ENCODE measurements at places on chromosomes 5 and 9.

DNA sequence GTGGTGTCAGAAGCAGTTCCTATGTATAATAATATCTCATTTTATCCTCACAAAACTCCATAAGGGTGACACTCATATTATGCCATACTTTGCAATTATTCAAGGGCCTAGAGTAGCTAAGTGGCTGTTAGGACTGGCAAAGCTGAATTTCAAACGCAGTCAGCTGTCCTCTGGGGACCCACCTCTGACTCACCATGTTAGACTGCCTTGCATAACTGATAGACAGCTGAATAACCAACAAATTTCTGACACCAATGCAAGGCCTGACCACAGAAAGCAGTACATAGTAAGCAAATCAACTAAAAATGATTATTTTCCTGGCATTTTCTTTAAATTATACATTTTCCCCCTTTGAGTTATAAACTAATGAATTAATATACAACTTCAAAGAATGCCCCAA is 251.6 kb upstream of the PTGER4 start:
- DNase-seq: no peak

GRCh38 chr5:90641528-90641927 is 82.9 kb downstream of the ADGRV1 start:
- no peak for DNase-seq

DNA sequence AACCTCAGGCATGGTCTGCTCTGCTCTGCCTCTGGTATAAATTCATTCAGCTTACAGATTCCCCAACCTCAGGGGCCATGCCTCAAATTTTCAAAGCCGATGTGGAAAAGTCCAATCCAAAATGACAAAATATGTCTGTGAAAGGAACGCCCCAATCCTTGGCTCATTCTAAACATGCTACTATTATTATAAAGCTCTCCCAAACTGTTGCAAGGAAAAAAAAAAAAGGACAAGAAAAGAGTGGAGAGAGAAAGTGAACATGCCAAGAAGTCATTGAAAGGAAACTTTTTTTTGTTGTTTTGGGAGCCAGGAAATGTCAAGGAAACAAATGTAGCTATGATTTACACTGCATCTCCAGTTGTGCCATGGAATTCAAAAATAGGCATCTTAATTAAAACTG is 3.8 kb downstream of the COL23A1 start:
- DNase-seq: no peak

- DNase-seq: no peak
Observed at GRCh38 chr9:3045153-3045552, 201.3 kb upstream of the PUM3 start.

DNA sequence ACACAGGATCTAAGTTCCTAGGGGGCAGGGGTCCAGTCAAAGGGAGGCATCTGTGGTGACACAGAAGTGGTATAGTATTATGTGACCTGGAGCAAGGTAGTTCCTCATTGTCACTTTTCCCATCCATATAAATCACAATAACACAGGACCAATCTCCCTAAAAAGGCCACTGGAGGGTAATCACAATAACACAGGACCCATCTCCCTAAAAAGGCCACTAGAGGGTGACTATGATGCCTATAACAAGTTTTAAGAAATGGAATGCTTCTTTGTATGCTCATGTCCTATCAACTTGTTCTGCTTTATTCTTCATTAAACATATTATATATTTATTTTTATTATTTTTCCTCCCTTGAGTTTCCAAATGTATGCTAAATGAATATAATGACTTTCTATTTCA is 254.6 kb downstream of the ASTN2 start:
- no peak for DNase-seq

DNA sequence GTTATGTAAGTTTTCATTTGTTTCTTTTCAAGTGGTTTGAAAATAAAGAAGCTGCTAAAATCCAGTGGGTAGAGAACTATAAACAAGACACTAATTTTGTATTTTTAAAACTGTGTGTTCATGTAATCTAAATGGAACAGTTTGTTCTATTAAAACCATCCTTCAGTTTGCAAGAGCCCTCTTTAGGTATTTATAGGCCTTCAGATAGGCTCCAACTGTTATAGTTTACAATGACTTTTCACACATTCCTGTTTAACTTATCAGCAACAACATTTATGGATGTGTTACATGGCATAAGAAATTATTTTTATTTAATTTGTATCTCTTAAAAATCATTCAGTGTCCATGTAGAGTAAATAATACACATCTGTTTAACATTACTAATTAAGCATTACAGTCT is 126.7 kb upstream of the SLCO6A1 start:
- no peak for DNase-seq

DNA sequence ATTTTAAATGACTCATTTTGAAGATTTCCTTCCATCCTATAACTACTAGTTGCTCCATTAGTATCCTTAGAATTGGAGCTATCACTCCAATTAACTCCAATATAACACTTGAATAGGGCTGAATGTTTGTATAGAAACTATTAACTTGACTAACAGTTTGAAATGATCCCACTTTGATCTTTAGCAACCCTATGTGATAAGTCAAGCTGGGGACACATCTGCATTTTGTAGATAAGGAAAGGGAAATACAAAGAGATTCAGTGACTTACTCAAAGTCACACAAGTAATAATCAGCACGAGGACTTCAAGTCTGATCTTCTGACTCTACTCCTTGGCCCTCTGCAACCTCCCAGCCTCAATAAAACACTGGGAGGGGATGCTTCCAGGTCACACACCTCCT is 101.1 kb downstream of the TMEM215 start:
- no peak for DNase-seq

GRCh38 chr5:10333154-10334006 is 20.1 kb upstream of the MARCHF6 start:
- DNase-seq: no peak

DNA sequence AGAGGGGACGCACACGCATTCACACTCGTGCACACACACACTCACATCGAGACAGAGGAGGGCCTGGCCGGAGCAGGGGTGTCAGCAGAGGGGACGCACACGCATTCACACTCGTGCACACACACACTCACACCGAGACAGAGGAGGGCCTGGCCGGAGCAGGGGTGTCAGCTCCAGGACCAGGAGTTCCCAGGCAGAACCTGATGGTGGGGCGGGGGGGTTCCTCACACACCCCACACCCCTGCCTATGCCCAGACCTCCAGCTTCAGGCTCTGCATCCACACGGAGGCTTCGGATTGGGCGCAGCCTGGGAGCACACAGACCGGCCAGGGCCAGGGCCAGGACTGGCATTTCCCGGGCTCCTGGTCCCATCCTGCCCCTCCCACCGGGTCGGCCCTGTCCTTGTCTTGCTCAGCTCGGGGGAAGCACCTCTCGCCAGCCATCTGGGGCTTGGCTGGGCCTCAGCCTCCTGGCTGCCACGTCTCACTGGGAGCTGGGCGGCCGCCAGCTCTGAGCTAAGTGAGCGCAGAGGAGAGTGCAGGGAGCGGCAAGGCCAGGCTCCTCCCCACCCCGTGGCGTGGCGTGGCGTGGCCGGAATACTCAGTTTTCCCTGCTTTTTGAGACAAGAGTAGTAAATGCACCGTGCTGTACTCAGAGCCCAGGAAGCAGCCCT is 31.3 kb downstream of the ADAMTS2 start:
- peak; percentile 96 for DNase-seq

GRCh38 chr5:50963971-50964745 is 297.7 kb downstream of the PARP8 start:
- DNase-seq: no peak
